ENCODE measurements at places on chromosomes 16 and 17.
A peak's percentile ranks its signal among the peaks of the same experiment; 100 is the strongest.

GRCh38 chr16:9047689-9048301 is 43.6 kb upstream of the HAPSTR1 start:
- peak; percentile 94 for DNase-seq

DNA sequence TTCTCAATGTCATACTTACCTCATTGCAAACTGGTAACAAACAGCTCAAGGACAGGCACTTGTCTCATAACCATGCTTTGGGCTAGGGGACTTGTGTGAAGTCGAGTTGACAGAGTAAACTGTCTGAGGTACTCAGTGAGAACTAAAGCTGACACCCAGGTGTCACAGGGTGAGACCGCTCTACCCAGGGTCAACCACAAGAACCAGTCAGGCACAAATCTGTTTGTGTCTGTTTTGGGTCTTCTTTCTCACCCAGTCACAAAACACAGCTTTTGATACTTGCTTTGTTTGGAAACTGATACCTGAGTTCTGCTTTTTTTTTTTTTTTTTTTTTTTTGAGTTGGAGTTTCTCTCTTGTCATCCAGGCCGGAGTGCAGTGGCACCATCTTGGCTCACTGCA is 161.1 kb downstream of the STX8 start:
- no peak for DNase-seq

DNA sequence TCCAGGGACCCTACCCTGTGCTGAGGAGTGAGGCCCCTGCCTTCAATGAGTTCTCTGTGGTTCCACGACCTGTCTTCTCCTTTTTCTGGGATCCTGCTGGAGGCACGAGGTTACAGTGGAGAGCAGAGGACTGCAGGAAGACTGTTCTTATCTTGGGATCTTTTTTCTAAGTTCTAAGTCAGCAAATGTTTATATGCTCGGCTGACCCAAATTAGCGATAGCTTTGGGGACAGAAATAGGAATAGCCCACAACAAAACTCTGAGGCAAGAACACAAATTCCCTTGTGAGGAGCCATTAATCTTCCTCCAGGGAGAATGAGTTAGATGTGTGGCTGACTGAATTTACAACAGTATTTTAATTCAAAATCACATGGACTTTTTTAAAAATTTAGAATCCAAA is 46.7 kb downstream of the MYOCD start:
- DNase-seq, result no peak

DNA sequence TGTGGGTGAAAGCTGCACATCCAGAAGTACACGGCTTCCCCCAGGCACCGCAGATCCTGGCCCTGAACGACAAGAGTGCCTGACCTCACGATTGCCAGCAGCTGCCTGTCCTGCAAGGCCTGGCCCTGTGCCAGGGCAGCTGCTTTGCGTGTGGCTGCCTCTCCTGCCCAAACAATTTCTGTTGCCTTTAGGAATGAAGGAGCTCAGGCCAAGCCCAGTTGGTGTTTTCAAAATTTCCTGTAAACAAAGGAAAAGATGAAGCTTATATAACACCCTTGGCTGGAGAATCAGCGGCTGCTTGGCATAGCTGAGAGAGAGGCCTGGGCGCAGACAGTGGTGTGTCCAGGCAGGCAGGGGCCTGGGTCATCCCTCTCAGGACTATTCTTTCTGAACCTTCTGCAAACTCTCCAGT is 11.7 kb upstream of the SLC47A2 start:
- peak; percentile 37 for DNase-seq

DNA sequence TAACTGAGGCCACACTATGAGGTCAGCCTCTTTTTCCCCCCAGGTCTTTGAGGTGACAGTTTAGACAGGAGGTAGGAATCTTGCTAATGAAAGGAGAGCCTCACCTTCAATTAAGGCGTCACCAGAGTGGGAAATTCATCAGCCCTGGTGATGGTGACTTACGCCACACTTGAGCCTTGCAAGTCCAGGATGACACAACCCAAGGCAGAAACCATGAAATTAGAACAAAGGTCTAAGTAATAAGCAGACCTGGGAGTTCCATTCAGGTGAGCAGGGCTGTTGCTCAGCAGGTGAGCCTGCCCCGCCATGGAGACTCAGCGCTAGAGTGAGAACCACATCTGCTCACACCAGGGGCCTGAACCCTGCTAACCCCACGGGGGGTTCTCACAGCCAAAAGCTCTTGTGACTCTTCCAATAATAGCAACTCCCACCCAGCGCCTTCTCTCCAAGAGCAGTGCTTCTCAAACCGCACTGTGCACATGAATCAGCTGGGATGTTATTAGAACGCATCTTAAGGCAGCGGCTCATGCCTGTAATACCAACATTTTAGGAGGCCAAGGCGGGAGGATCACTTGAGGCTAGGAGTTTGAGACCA is 28.7 kb upstream of the KIFC3 start:
- no peak for DNase-seq

GRCh38 chr17:49425004-49425286 is 10.3 kb upstream of the PHB1 start:
- DNase-seq, result no peak

- no peak for DNase-seq
These were observed 286.4 kb downstream of the GRIN2A start for GRCh38 chr16:9895817-9896216.

DNA sequence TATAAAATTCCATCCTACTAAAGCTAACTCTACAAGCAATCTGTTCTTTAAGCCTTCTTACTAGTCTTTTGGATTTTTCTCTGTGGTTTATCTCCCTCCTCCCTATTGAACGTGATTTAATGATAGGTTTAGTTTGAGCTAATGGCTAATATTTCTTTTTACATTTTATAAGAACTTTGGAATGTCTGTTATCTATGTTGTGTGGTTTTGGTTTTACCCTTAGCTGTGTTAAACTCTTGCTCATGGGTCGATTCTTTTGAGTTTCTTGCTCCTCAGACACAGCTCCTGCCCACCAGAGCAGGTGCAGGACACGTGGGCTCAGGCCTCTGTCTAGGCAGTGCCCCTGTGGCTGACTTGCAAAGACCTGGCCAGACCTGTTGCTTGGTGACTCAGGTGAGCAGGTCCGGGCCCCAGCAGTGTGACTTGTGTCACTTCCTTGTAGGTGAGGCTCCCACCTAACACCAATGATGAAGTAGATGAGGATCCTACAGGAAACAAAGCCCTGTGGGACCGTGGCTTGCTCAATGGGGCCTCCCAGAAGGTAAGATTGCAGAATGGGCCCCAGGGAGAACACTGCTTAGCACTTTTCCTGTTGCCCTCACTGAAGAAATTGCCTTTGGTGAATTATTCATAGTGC is 45.1 kb downstream of the SF3B3 start:
- DNase-seq, result no peak

DNA sequence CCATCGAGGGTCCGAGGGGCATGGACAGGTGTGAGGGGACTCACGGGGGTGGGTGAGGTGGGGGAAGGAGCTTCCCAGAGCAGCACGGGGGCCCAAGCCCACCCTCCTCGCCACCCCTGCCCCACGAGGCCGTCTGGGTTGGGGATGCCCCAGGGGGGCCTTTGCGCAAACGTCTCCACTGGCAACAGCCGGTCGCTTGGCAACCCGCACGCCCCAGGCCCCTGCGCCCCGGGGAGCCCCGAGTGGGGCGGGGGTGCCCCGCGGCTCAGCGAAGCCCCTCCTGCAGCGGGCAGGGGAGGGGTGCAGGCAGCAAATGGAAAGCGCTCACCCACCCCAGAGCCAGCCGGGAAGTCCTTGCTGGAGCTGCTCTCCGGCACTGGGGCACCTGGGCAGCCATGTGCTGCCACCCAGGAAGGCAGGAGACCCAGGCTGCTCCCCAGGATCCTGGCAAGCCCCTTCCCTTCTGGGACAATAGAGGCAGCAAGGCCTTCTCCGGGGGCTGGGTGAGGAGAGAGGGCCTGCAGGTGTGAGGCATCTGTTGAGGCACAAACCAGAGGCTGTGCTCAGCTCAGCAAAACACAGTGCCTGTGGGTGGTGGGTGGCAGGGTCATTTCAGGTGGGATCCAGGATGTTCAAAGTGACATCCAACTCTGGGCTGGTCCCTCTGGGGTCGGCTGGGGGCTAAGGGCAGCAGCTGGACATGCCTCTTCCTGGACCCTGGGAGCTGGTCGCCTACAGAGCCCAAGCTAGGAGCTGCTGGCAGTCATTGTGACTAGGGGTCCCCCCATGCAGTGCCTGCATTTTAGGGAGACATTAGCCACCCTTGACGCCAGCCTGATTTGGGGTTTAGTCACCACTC is 80.9 kb upstream of the CBX4 start:
- no peak for DNase-seq

DNA sequence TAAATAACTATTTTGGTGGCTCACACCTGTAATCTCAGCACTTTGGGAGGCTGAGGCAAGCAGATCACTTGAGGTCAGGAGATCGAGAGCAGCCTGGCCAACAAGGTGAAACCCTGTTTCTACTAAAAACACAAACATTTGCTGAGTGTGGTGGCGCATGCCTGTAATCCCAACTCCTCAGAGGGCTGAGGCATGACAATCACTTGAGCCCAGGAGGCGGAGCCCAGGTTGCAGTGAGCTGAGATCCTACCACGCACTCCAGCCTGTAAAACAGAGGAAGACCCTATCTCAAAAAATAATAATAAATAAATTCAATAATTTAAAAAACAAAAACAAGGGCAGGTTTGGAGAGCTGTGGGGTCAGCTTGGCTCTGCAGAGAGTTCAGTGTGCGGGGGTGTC is 5.7 kb upstream of the SLC4A1 start:
- no peak for DNase-seq
